Progenitor cell of endocrine pancreas (in vitro differentiated cells): ENCODE measurements at places on chromosomes 12 and 14.

DNA sequence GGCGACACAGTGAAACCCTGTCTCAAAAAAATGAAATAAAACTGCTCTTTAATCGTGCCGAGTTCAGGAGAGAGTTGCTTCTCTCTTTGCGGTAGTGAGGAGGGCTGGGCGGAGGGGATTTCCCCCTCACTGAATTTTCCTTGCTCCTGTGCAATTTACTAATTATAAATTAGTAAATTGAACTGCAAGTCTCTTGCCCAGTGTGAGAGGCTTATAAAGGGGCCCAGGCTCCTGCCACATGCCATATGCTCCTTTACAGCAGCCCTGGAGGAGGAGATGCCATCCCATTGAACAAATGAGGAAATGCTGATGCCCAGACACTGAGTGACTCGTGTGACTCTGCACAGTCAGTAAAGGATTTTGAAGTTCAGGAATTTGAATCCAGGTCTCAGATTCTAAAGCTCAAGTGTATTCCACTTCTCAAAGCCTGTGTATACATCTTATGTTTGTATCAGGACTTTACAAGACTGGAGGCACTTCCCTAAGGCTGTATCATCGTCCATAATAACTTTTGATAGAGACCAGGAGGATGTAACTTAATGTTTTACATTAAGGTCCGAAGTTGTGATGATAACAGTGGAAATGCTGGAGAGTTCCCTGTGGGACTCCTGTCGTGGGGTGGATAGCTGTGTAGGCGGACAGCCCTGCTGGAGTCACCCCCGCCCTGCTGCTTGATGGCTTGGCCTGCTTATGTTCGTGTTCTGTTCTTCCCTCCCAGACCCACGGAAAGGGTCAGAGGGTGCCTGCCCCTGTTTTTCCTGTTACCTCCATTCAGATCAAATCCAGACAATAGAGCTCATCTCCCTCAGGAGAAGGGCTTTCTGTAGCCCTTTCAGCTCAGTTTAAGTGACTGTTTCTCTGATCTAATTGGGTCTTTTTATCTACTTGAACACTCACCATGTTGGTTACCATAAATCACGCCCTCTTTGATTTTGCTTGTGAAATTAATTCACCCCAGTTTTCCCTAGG is 13.9 kb downstream of the PELI2 start:
- no peak for DNase-seq

GRCh38 chr14:90520326-90520725 is 123.5 kb downstream of the CALM1 start:
- no peak for DNase-seq

- DNase-seq = no peak
These were observed 44.4 kb downstream of the SLC8B1 start for GRCh38 chr12:113290506-113290905.

- DNase-seq = peak; percentile 61
These were observed at the start of gene CDH24 for GRCh38 chr14:23056956-23057756. TSS of gene CDH24 (minus strand) at chr14:23057520. CDS start at chr14:23055733, 1,787 bp downstream.

- no peak for DNase-seq
These were observed 312.2 kb upstream of the ATP2B1 start for GRCh38 chr12:90020881-90021280.

DNA sequence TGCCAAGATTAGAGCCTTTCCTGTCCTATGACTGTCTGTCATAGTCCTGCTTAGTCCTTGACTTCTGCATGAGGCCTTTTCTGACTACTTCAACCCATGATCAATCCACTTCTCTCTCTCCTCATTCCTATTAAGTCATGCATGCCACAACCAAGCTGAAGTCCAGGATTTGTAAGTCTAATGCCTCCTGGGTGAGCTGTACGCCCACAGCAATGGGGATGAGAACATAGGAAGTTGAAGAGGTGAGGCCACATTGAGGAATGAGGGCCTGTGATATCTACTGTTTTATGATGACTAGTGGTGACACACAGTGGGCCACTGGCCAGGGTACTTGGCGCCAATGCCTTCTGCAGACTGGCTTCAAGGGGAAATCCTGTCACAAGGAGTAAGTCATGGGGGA is 994.1 kb upstream of the TMEM132C start:
- DNase-seq = no peak
